Effector CD8-positive, alpha-beta T cell (primary cell): ENCODE measurements at places on chromosomes 13 and 19.

- no peak for DNase-seq
Measured at GRCh38 chr13:113041293-113041690, 64.3 kb upstream of the F7 start.

GRCh38 chr19:43738780-43739211 lies 16.0 kb downstream of the SMG9 start:
- no peak for DNase-seq

- DNase-seq, result no peak
Measured at GRCh38 chr19:1016647-1017114, 4.2 kb downstream of the TMEM259 start.

DNA sequence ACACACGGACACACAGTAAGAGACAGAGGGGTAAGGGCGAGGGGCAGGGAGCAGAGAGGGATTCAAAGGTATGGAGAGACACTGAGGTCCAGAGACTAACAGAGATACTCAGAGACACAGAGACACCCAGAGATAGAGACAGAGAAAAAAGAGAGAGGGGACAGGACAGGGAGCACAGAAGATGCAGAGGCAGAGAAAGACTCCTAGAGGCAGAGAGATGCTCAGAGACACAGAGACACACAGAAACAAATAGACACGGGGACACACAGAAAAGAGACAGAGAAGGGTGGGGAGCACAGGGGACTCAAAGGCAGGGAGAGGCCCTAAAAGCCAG lies 39.8 kb downstream of the DEDD2 start:
- DNase-seq, result no peak

DNA sequence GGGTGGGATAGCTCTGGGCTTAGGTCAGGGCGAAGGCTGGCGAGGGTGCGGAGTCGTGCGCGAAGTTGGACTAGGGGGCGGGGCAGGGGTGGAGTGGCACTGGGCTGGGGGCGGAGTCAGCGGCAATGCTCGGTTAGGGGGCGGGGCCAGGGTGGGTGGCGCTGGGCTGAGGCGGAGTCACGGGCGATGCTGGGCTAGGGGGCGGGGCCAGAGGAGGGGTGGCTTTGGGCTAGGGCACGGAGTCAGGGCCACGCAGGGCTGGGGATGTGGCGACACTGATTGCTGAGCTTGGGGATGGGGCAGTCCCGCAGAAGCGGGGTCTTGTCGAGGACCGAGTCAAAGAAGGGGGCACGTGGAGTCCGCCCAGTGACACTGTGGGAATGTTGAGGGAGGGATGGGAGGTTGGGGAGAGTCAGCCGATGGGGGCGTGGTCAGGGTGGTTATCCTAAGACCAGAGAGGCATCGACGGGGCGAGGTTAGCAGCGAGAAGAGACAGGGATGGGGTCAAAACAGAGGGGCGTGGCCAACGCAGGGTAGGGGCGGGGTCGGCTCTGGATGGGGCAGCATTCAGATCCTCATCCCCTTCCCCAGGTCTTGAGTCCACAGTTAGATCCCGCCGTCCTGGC lies 8.7 kb downstream of the HOMER3 start:
- DNase-seq, result peak; percentile 81

GRCh38 chr19:10010247-10010691 lies at the start of gene COL5A3:
COL5A3 (minus strand) TSS chr19:10010504; CDS start chr19:10010385, 119 bp downstream.
- no peak for DNase-seq

- DNase-seq, result no peak
Measured at GRCh38 chr19:5952193-5953029, 25.5 kb downstream of the RANBP3 start.

GRCh38 chr19:39778763-39779162 lies at the start of gene LEUTX:
LEUTX (plus strand) TSS chr19:39778854; CDS start chr19:39778921, 67 bp downstream.
- no peak for DNase-seq

GRCh38 chr13:46229251-46229650 lies 17.5 kb downstream of the LRRC63 start:
- no peak for DNase-seq

GRCh38 chr13:82036602-82037001 lies 1695.7 kb upstream of the SPRY2 start:
- no peak for DNase-seq

GRCh38 chr13:111269508-111269907 lies 50.9 kb upstream of the TEX29 start:
- DNase-seq, result no peak

GRCh38 chr13:19597523-19597922 lies 35.9 kb upstream of the MPHOSPH8 start:
- DNase-seq, result no peak

- DNase-seq, result no peak
Measured at GRCh38 chr13:101449790-101450748, 2.4 kb upstream of the ITGBL1 start.

GRCh38 chr19:33673996-33674625 lies 52.4 kb downstream of the CHST8 start:
- no peak for DNase-seq

GRCh38 chr19:18875726-18876125 lies 20.2 kb downstream of the CERS1 start:
- DNase-seq, result no peak

DNA sequence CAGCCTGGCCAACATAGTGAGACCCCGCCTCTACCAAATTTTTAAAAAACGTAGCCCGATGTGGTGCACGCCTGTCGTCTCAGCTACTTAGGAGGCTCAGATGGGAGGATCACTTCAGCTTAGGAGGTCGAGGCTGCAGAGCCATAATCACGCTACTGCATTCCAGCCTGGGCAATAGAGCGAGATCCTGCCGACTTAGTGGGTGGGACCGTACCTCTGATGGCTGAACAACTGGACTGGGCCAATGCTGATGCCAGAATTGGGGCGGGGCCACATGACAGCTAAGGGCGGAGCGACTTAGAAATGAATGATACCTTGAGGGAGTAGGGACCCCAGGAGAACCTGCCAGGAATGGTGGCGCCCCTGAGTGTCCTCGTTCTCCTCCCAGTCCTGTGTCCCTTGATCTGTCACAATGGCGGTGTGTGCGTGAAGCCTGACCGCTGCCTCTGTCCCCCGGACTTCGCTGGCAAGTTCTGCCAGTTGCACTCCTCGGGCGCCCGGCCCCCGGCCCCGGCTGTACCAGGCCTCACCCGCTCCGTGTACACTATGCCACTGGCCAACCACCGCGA lies 3.6 kb downstream of the LTBP4 start:
- no peak for DNase-seq

- no peak for DNase-seq
Measured at GRCh38 chr19:51971624-51972023, 15.0 kb downstream of the ZNF350 start.

DNA sequence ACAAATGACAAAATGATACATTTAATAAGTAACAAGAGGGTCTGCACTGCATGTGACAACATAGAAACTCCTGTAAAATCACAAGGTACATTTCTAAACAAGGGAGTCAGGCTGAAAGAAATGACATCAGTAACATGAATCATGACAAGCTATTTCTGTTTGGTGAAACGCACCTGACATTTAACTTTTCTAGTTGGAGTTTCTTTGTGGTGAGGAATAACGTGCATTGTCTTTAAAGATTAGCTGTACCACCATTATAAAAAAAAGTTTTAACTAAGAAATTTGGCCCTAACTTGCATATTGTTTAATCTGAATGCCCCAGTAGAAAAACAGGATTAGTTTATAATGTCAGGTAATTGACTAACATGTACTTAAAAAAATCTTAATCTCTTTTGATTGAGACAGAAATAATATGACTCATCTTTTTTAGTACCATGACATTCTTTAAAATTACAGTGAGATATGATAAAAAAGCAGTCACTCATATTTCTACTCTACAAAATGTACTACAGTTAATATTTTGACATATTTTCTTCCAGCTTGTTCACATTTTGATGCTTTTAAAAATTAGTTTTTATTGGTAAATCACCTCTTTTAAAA lies 418.2 kb downstream of the KLF12 start:
- no peak for DNase-seq

- DNase-seq, result no peak
Measured at GRCh38 chr19:40416918-40417642, 3.9 kb upstream of the PRX start.

GRCh38 chr19:38387550-38388348 lies at the start of gene GGN:
GGN (minus strand) TSS chr19:38388034; CDS start chr19:38387261, 773 bp downstream.
- peak; percentile 80 for DNase-seq

DNA sequence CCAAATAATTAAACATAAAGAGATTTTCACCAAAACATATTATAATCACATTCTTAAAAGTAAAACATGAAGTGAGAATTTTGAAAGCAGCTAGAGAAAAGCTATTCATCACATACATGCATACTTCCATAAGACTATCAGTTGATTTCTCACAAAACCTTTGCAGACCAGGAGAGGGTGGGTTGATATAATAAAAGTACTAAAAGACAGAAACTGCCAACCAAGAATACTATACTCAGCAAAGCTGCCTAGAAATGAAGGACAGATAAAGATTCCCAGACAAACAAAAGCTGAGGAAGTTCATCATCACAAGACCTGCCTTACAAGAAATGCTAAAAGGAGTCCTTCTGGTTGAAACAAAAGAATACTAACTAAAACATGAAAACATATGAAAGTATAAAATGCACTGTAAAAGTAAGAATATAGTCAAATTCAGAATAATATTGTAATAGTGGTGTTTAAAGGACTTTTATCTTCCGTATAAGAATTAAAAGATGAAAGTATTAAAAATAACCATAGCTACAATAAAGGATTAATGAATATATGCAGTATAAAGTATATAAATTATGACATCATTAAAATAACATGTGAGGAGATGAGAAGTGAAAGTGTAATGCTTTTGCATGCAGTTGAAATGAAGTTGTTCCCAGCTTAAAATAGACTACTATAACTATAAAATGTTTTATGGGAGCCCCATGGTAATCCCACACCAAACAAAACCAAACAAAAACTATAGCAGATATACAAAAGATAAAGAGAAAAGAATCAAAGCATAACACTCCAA lies 76.2 kb downstream of the RXFP2 start:
- DNase-seq, result no peak

- DNase-seq, result no peak
Measured at GRCh38 chr13:30290812-30291436, 16.4 kb downstream of the KATNAL1 start.

- DNase-seq, result no peak
Measured at GRCh38 chr13:52001120-52001731, 10.0 kb downstream of the ATP7B start.

GRCh38 chr19:3708207-3708931 lies at the start of gene TJP3:
TJP3 (plus strand) TSS chr19:3708384; CDS start chr19:3728433, 20,049 bp downstream.
- no peak for DNase-seq

- DNase-seq, result no peak
Measured at GRCh38 chr19:17125062-17125727, 49.6 kb downstream of the MYO9B start.

DNA sequence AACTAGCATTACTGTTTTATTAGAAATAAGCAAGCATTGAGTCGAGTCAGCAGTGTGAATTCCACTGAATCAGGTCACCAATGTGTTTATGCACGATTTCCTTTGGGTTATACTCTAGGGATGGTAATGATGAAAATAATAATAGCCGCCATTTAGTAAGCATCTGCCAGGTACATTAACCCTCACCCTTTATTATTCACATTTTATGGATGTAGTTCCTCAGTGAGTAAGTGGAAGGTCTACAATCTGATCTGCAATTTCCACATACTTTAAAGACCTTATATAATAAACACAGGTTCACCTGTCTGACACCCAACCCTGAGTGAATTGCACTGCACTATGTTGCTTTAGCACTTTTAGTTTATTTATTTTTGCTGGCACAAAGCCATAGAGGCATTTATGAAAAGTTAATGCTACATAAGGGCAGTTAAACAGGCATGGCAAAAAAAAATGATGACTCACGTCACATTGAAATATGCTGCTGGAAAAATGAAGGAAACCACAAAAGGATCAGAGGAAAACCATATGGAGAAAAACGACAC lies 122.4 kb downstream of the TRPC4 start:
- no peak for DNase-seq
